Activated CD4-positive, alpha-beta T cell treated with anti-CD3 and anti-CD28 coated beads for 36 hours (primary cell): ENCODE measurements at places on chromosomes 6 and 20. TPM values are rescaled to one million over a fixed set of nuclear protein-coding genes. Genes with fewer than 3 reads are reported as not detected.

Gene PPP1R3G
- 0.09 TPM for total RNA-seq

Gene SGK1
- total RNA-seq, result 13.1 TPM

- DNase-seq, result no peak
Measured at GRCh38 chr6:100023798-100024197, 29.8 kb upstream of the MCHR2 start.

DNA sequence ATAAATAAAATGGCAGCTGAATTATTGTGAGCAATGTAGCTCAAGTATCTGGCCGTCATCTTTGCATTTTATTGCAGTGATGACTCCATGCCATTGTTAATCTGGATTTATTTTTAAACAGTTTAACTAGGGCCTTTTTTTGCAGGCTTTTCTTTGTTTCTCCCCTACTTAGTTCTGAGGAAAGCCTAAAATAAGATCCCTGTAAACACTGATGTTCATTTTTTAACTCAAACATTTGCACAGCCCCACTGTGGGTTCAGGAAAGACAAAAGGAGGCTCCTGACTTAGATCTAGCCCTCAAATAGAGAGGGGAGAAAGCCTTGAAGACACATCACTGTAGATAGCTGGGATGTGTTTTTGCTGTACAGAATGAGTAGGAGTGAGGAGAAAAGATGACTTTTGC is 69.2 kb downstream of the PLEKHG1 start:
- DNase-seq, result no peak

DNA sequence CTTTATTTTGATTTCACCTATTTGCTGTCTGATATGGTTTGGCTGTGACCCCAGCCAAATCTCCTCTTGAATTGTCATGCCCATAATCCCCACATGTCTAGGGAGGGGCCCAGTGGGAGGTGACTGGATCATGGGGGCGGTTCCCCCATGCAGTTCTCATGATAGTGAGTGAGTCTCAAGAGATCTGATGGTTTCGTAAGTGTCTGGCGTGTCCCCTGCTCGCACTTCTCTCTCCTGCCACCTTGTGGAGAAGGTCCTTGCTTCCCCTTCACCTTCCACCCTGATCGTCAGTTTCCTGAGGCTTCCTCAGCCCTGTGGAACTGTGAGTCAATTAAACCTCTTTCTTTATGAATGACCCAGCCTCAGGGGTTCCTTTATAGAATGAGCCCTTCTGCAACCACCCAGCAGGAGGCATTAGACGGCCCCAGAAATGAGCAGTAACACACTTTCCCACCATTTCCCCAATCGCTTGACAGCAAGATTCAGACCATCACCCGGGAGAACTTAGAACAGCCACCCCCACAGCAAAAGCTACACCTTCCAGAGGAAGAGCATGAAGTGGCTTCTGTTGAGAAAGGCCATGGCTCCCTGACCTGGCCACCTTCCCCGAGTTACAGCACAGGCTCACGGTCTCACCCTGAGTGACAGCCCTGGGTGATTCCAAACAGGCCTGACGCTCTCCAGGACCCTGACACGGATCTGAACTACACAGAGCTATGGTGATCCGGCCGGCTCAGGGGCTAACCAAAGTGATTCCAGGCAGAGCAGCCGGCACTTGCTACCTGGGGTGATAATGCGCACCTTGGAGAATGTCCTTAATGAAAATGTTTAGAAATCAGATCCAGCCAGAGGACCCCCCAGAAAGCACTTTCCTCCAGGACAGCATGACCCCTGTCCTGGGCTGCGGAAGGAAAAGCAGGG is 131.2 kb upstream of the CDH4 start:
- DNase-seq, result peak; percentile 68

DNA sequence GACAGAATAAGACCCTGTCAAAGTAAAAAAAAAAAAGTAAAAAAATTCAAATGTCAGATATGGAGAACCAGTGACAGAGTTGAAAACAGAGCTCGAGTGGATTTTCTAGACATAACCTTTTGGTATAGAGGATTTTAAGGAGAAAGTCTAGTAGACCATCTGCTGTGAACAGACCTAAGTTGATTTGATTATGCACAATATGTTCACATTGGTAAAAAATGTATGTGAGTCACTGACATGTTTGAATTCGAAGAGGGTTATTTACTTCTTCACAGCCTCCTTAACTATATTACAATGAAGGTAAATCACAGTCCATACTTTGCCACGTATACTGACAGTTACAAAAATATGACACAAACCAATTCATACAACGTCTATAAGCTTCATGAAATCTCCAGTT is 7.4 kb downstream of the TINAG start:
- DNase-seq, result no peak
